NCI-H510A (cell line): ENCODE measurements at places on chromosomes 6 and 20.
A peak's percentile ranks its signal among the peaks of the same experiment; 100 is the strongest.

DNA sequence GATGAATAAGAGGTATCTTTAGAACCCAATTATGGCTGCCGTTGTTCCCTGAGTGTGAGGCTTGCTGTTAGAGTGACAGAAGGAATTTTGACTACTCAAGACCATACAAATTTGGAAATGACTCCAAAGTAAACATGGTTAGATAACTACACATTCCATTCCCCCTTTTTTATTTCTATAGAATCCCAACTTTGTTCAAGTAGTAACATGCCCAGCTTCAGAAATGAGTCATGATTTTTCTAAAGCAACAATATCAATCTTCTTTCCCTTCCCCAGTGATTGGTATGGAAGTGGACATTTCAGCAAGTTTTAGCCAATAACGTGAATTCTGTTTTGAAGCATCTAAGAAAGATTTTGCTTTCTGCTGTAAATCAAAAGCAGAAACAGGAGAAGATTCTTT, 37.8 kb downstream of the HCRTR2 start:
- no peak for DNase-seq

DNA sequence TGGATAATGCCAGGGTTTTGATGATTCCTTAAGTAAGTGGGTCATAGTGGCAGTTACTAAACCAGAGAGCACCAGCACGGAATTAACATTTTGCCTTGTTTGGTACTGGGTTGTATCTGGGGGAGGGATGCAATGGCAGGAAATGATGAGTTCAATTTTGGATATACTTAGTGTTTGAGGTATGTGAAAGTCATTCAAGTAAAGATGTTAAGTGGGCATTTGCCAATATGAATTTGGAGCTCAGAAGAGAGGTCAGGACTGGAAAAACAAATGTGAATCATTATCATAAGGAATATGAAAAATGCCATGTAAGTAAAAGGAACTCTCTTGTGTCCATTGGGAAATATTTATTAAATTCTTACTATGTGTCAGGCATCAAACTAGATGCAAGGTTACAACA, 6.2 kb downstream of the PXT1 start:
- DNase-seq: no peak

GRCh38 chr6:29680416-29680815, 536 bp downstream of the ZFP57 start:
- no peak for DNase-seq

GRCh38 chr6:74018825-74019224, 322.8 kb downstream of the CD109 start:
- DNase-seq: no peak

- DNase-seq: no peak
Measured at GRCh38 chr6:131685266-131685780, 15.9 kb downstream of the OR2A4 start.

- peak; percentile 44 for DNase-seq
Measured at GRCh38 chr6:24720131-24720603, 1.2 kb upstream of the C6orf62 start.

DNA sequence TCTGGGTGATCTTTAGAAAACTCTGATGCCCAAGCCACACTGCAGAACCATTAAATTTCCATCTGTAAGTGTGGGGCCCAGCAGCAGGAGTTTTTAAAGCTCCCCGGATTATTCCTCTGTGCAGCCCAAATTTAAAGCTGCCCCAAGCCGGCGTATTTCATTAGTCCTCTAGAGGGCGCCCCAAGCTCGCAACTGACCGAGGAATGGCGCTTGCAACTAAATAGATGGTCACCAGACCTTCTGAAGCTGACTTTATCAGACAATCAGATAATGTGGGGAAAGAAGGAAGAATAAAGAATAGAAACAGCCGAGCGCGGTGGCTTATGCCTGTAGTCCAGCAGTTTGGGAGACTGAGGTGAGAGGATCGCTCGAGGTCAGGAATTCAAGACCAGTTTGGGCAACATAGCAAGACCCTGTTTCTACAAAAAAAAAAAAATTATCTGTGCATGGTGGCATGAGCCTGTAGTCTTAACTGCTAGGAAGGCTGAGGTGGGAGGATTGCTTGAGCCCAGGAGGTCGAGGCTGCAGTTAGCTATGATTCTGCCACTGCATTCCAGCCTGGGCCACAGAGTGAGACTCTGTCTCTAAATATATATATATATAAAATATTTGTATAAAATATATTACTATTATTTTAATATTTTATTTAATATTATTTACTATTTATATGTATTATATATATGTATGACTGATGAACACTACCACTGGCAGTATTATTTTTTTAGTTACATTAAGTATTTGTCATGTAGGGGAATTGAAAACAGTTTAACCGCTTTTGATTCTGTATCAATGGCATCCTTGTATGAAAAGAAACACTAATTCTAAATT, 56.0 kb downstream of the OTOR start:
- DNase-seq: peak; percentile 48

DNA sequence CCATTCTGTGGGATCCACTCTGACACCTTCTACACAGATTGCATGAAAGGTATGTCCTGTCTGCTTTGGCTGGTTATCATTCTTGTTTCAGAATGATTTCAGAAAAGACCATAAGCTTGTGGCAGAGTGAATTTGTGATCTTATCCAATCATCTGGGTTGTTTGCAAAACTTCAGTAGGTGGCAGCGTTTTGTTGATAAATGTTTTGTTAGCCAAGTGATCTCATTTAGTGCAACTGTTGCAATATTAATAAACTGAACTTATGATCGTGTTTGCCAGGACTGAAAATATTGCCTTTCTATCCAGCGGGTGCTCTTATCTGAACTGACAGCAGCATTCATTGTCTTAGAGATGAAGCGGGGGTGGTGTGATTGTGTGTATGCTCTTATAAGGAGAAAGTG, 613.2 kb upstream of the NOX3 start:
- DNase-seq: no peak

DNA sequence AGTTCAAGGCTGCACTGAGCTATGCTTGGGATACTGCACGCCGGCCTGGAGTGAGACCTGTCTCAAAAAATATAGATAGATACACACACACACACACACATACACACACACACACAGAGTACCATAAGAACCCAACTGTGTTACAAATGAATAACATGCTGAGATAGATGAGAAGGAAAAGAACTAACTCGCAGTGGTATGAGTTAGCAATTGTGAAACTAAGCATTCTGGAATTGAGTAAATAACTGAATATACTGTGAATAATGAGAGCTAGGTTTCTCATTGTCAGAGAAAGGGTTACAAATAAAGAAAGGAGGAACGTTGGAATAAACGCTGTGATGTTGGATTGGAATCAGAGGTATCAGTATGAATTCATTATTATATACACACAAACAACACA, 14.6 kb upstream of the FAXC start:
- DNase-seq: no peak

DNA sequence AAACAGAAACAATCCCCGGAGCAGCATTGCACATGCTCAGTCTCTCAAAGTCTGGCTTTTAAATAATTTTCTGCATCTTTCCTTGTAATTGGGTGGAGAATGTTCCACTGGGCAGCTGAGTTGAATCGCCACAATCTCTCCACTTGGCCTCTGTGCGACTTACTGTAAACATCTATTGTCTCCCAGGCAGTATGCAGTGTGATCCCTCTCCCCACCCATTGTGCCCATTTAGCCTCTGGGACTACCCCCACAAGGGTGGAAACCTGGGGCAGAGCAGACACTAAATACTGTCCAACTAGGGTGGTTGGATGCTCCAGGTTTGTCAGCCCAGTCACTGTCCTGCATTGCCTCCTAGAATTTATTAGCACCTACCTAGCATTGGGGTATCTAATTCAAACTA, 96.2 kb downstream of the JARID2 start:
- no peak for DNase-seq
